A549 treated with ZK216348 at 1 μM for 4 hours (cell line): ENCODE measurements at places on chromosomes 1 and 21. TPM values are rescaled to one million over a fixed set of nuclear protein-coding genes. Genes with fewer than 3 reads are reported as not detected.

Gene CLCNKB
- 0.07 to 0.22 TPM (median 0.15 TPM) in 4 of 5 replicates, not detected in the other for total RNA-seq

Gene RIMKLA
- 0.50 to 1.1 TPM (median 0.87 TPM) in 5 replicates for total RNA-seq

Gene UBE2U
- total RNA-seq: not detected in 5 replicates

Gene TRIM67
- total RNA-seq: 0.11 to 0.22 TPM (median 0.18 TPM) in 5 replicates

Gene COL9A2
- 0.23 to 0.48 TPM (median 0.24 TPM) in 3 of 5 replicates, not detected in the others for total RNA-seq

Gene FGR
- total RNA-seq: 0.07 TPM in 1 of 5 replicates, not detected in the others

Gene LRRC38
- 0.11 TPM in 1 of 5 replicates, not detected in the others for total RNA-seq

Gene SPOCD1
- 3.2 to 5.3 TPM (median 3.8 TPM) in 5 replicates for total RNA-seq

Gene AGO4
- total RNA-seq: 3.2 to 6.9 TPM (median 4.0 TPM) in 5 replicates

Gene F3
- 3.1 to 4.0 TPM (median 3.4 TPM) in 5 replicates for total RNA-seq

Gene PEF1
- 31.4 to 48.0 TPM (median 45.1 TPM) in 5 replicates for total RNA-seq

Gene DARS2
- total RNA-seq: 36.5 to 44.5 TPM (median 42.1 TPM) in 5 replicates

Gene FABP3
- not detected in 5 replicates for total RNA-seq

Gene GLUL
- total RNA-seq: 15.5 to 23.8 TPM (median 18.7 TPM) in 5 replicates

Gene FCER1A
- total RNA-seq: not detected in 5 replicates

Gene HSPG2
- 34.8 to 81.3 TPM (median 65.2 TPM) in 5 replicates for total RNA-seq

Gene NMNAT2
- 0.42 to 1.5 TPM (median 0.62 TPM) in 5 replicates for total RNA-seq
